Astrocyte (in vitro differentiated cells and primary cell): ENCODE measurements at places on chromosomes 13 and 19. TPM values are rescaled to one million over a fixed set of nuclear protein-coding genes. Genes with fewer than 3 reads are reported as not detected.

GRCh38 chr13:95714142-95714832 is 37.3 kb downstream of the DNAJC3 start:
- peaks cover 15% of the 10 kb centered on the region for H3K4me1 ChIP-seq
- no peaks in the 10 kb centered on the region for H3K27me3 ChIP-seq
- H3K4me3 ChIP-seq = no peak overlapping the region
- peaks cover 9% of the 10 kb centered on the region for H3K36me3 ChIP-seq

GRCh38 chr13:27968316-27969081 is 616 bp downstream of the CDX2 start:
- no peak overlapping the region for H3K4me3 ChIP-seq
- peaks cover 91% of the 10 kb centered on the region for H3K27me3 ChIP-seq
- H3K36me3 ChIP-seq = no peaks in the 10 kb centered on the region
- H3K27ac ChIP-seq = no peak overlapping the region
- H3K4me1 ChIP-seq = no peaks in the 10 kb centered on the region

DNA sequence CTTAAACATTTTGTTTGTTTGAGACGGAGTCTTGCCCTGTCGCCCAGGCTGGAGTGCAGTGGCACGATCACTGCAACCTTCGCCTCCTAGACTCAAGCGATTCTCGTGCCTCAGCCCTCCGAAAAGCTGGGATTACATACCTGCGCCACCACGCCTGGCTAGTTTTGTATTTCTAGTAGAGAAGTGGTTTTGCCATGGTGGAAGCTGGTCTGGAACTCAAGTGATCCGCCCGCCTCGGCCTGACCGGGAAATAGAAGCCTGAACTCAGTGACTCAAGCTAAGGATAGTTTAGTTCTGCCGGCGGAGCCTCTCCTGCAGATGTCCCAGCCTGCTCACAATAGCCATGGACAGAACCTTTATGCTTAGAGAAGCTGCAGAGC is 53.0 kb upstream of the ZNF254 start:
- H3K27ac ChIP-seq = peak overlapping the region; percentile 95
- DNase-seq = peak; percentile 57
- peak overlapping the region; percentile 87 for H3K4me3 ChIP-seq

DNA sequence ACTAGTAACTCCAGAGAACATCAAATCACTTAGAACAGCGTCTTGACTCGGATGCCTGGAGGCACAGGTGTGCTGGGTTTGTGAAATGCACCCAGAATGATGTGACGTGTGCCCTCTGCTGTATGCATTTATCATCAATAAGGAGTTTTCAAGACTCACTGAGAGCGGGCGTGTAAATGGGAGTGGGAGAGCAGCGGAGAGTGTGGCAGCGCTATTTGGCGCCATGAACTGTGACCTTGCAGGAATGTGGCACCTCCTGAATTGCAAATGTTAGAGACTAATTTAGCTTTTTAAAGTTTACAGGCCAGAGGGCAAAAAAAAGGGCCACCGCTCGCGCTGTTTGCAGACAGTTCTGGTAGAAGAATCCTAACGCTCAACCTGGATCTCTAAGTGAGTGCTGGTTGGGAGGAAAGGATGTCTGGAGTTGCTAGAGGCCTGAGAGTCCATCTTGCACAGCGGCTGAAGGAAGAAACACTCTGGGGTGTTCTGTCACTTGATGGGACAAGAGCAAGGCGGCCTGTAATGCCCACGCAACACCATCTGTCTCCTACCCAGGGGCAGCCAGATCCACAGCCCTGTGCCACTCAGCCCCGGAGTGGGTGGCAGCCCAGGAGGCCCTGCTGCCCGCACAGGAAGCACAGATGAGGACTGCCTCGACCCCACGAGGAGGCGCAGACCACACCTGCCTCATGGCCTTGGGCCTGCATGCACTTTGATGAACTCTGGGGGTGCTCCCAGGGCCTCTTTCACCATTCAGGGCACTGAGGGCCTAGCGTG is 19.7 kb downstream of the RANBP3 start:
- no peaks in the 10 kb centered on the region for H3K36me3 ChIP-seq
- H3K4me3 ChIP-seq = no peak overlapping the region
- H3K27ac ChIP-seq = no peak overlapping the region

GRCh38 chr19:36140304-36141038 is 605 bp downstream of the CAPNS1 start:
- H3K36me3 ChIP-seq = peaks cover 18% of the 10 kb centered on the region
- no peaks in the 10 kb centered on the region for H3K27me3 ChIP-seq
- peak; percentile 67 for DNase-seq
- H3K4me1 ChIP-seq = peaks cover 15% of the 10 kb centered on the region

The TBXA2R gene
- total RNA-seq = 0.31 and 0.39 TPM in 2 replicates

GRCh38 chr13:60945396-60945795 is 470.3 kb downstream of the PCDH20 start:
- H3K27ac ChIP-seq = no peak overlapping the region
- H3K4me3 ChIP-seq = no peak overlapping the region
- H3K36me3 ChIP-seq = no peaks in the 10 kb centered on the region
- no peaks in the 10 kb centered on the region for H3K4me1 ChIP-seq

The CEBPA gene
- 0.45 and 0.50 TPM in 2 replicates for total RNA-seq

GRCh38 chr13:73254827-73255226 is 196.0 kb downstream of the KLF5 start:
- no peak overlapping the region for H3K27ac ChIP-seq
- no peak for DNase-seq
- no peaks in the 10 kb centered on the region for H3K4me1 ChIP-seq

The SIGLECL1 gene
- not detected in 2 replicates for total RNA-seq

The CGB8 gene
- 9.4 and 15.8 TPM in 2 replicates for total RNA-seq

DNA sequence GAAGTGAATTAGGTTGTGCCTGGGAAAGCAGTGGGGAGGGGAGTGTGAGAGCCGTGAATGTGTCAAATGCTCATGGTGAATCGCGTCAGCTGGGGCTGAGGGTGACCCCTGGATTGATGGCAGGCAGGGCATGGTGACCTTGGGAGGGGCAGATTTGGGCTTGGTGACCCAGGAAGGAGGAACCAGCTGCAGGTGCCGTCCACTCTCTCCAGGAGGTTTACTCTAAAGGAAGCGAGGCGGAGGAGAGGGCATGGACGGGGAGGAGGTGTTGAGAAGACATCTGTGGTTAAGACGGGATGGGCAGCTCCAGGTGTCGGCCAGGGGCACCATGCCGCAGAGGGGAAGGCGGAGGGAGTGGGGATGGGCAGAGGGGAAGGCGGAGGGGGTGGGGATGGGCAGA is 28.7 kb downstream of the TMEM255B start:
- H3K36me3 ChIP-seq = no peaks in the 10 kb centered on the region
- H3K27me3 ChIP-seq = peaks cover 8% of the 10 kb centered on the region
- H3K27ac ChIP-seq = no peak overlapping the region
- DNase-seq = no peak
- H3K4me3 ChIP-seq = no peak overlapping the region

The GAPDHS gene
- total RNA-seq = not detected in 2 replicates

GRCh38 chr13:44040070-44040817 is 160.5 kb downstream of the LACC1 start:
- no peaks in the 10 kb centered on the region for H3K27me3 ChIP-seq
- no peak overlapping the region for H3K27ac ChIP-seq

- no peak for DNase-seq
- no peak overlapping the region for H3K4me3 ChIP-seq
- H3K4me1 ChIP-seq = no peaks in the 10 kb centered on the region
- H3K27ac ChIP-seq = no peak overlapping the region
- no peaks in the 10 kb centered on the region for H3K36me3 ChIP-seq
- no peaks in the 10 kb centered on the region for H3K27me3 ChIP-seq
Measured at GRCh38 chr13:81582381-81582780, 1241.5 kb upstream of the SPRY2 start.

The EFNA2 gene
- 7.0 and 8.4 TPM in 2 replicates for total RNA-seq

GRCh38 chr13:101262306-101262705 is 154.0 kb downstream of the NALCN start:
- H3K36me3 ChIP-seq = no peaks in the 10 kb centered on the region
- H3K27me3 ChIP-seq = no peaks in the 10 kb centered on the region
- H3K4me1 ChIP-seq = peaks cover 9% of the 10 kb centered on the region
- H3K4me3 ChIP-seq = no peak overlapping the region
- DNase-seq = no peak

DNA sequence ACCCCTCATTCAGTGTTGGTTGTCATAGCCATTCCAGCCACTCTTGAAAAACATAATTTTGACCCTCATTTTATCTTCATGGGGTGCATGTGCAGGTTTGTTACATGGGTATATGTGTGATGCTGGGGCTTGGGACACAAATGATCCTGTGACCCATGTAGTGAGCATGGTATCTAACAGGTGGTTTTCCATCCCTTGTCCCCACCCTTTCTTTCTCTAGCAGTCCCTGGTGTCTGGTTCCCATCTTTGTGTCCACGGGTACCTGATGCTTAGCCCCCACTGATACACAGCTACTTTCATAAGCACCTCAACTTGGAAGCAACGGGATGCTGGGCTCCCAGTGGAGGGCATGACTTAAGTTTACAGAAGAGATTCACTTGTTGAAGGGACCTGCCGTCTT is 373.5 kb downstream of the UQCRFS1 start:
- no peaks in the 10 kb centered on the region for H3K27me3 ChIP-seq
- H3K4me3 ChIP-seq = no peak overlapping the region
- H3K27ac ChIP-seq = no peak overlapping the region
- no peaks in the 10 kb centered on the region for H3K4me1 ChIP-seq

DNA sequence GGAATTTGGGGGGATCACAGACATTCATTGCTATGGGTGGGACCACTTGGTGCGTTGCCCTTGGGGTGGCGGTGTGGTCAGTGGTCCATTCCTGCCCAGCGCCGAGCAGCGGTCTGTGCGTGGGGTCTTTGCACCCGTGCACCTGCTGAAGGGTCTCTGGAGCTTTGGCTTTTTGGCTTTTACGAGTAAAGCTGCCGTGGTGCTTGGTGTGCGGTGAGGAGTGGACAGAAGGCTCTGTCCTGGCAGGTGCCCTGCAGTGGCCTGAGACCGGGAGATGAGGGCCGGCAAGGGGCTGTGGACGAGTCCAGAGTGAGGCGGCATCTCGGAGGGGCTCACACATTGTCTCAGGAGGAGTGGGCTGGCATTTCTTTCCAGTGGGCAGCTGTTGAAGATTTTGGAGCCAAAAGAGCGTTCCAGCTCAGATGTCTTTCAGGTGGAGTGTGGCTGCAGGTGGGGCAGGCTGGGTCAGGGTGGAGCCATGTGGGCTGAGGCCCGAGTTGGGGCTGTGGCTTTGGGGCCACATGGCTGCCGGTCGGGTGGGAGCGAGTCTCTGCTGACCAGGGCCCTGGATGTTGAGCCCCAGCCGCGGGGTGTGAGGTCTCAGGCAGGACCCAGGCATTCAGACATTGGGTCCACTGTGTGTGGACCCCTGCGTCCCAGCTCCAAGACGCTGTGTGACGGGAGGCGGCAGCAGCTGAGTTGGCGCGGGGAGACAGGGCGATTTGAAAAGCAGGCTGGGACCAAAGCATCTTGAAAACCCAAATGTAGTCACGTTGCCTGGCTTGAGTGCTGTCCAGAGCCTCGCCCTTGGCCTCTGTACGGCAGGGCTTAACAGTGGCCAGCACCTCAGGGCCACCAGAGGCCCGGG is 11.7 kb downstream of the GNA11 start:
- H3K36me3 ChIP-seq = no peaks in the 10 kb centered on the region
- H3K4me1 ChIP-seq = no peaks in the 10 kb centered on the region
- no peaks in the 10 kb centered on the region for H3K27me3 ChIP-seq
- DNase-seq = no peak
- H3K4me3 ChIP-seq = no peak overlapping the region

- H3K4me3 ChIP-seq = peak overlapping the region; percentile 74
- H3K27ac ChIP-seq = peak overlapping the region; percentile 70
- DNase-seq = peak; percentile 82
- no peaks in the 10 kb centered on the region for H3K36me3 ChIP-seq
- no peaks in the 10 kb centered on the region for H3K27me3 ChIP-seq
- no peaks in the 10 kb centered on the region for H3K4me1 ChIP-seq
Measured at GRCh38 chr19:9792206-9793070, 23.9 kb upstream of the ZNF846 start.

The ZNF230 gene
- 2.1 and 2.7 TPM in 2 replicates for total RNA-seq

The WASF3 gene
- 19.7 and 25.8 TPM in 2 replicates for total RNA-seq

The GARIN5A gene
- not detected in 2 replicates for total RNA-seq

DNA sequence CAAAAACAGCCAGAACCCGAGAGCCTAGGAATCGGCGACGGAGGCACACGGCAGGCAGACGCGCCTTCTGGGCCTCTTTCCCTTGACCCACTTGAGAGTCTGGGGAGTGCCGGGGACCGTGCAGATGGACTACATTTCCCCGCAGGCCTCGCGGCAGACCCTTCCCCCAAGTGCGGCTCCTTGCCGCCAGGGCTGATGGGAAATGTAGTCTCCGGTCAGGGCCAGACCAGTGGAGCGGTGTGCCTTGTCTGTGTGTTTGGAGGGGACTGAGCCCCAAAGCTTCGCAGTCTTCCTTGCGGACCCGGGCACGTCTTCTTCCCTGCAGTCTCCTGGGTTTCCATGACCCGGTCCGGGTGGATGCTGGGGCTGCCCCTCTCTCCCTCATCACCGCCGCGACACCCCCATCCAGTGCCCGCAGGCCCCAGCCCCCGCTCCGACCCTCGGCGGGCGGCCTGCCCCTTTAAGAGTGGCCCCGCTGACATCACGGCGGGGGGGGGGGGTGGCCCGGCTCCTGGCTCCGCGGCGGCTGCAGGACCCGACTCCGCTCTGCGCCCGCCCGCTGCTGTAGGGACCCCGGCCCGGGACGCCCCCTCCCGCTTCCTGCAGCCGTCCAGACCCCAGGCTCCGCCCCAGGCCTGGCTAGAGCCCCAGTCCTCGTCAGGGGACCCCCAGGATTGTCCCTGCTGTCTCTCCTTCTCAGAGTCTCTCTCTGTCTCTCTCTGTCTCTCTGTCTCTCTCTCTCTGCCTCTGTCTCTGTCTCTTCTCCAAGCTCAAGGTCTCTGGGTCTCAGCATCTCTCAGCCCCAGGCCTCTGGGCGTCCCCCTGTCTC is 758 bp upstream of the CACNG7 start:
- peak; percentile 21 for DNase-seq
- peaks cover 2% of the 10 kb centered on the region for H3K4me1 ChIP-seq
- peak overlapping the region; percentile 31 for H3K4me3 ChIP-seq
- no peak overlapping the region for H3K27ac ChIP-seq
- no peaks in the 10 kb centered on the region for H3K36me3 ChIP-seq

GRCh38 chr13:32340914-32341313 is 25.6 kb downstream of the BRCA2 start:
- no peak overlapping the region for H3K4me3 ChIP-seq
- DNase-seq = no peak
- H3K36me3 ChIP-seq = peaks cover 4% of the 10 kb centered on the region
- H3K27ac ChIP-seq = no peak overlapping the region
- no peaks in the 10 kb centered on the region for H3K27me3 ChIP-seq

DNA sequence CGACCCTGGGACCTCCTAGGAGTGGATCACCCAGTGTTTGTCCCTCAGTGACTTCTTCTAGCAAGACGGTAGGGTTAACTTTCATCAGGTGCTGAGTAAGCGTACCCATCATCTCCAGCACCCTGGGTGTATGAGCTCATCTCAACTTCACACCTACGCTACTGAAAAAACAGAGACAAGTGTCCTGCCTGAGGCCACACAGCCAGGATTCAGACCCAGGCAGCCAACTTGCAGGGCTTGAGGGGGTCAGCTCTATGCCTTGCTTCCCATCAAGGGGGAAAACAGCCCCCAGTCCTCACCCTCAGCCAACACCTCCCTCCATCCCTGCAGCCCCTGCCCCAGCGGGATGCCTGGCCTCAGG is 4.6 kb downstream of the TLE2 start:
- H3K4me3 ChIP-seq = no peak overlapping the region
- H3K36me3 ChIP-seq = no peaks in the 10 kb centered on the region
- H3K27me3 ChIP-seq = peaks cover 34% of the 10 kb centered on the region
- DNase-seq = no peak

The FFAR1 gene
- not detected in 2 replicates for total RNA-seq

The IGFL2 gene
- total RNA-seq = 9.8 and 11.3 TPM in 2 replicates

GRCh38 chr13:95447814-95448213 is 104.7 kb upstream of the CLDN10 start:
- DNase-seq = no peak
- H3K27me3 ChIP-seq = peaks cover 11% of the 10 kb centered on the region
- H3K4me1 ChIP-seq = no peaks in the 10 kb centered on the region
- no peaks in the 10 kb centered on the region for H3K36me3 ChIP-seq
- no peak overlapping the region for H3K4me3 ChIP-seq
- no peak overlapping the region for H3K27ac ChIP-seq
